ENCODE measurements at places on chromosomes 2 and 18.

DNA sequence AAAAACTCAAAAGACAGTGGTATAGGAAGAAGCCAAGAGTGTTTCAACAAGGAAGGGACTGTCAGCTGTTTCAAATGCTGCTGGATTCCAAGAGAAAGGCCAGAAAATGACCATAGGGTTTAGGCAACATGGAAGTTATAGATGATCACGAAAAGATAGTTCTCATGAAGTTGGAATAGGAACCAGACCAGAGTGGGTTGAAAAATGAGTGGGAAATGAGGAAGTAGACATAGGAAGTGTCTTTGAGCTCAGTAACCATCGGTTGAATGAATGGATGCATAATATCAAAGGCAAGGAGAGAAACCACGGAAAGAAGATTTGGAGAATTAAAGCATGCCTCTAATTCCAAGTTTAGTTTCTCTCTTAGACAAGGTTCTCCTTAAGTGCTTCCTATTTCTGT, 1.3 kb downstream of the NCAPH start:
- DNase-seq: no peak

DNA sequence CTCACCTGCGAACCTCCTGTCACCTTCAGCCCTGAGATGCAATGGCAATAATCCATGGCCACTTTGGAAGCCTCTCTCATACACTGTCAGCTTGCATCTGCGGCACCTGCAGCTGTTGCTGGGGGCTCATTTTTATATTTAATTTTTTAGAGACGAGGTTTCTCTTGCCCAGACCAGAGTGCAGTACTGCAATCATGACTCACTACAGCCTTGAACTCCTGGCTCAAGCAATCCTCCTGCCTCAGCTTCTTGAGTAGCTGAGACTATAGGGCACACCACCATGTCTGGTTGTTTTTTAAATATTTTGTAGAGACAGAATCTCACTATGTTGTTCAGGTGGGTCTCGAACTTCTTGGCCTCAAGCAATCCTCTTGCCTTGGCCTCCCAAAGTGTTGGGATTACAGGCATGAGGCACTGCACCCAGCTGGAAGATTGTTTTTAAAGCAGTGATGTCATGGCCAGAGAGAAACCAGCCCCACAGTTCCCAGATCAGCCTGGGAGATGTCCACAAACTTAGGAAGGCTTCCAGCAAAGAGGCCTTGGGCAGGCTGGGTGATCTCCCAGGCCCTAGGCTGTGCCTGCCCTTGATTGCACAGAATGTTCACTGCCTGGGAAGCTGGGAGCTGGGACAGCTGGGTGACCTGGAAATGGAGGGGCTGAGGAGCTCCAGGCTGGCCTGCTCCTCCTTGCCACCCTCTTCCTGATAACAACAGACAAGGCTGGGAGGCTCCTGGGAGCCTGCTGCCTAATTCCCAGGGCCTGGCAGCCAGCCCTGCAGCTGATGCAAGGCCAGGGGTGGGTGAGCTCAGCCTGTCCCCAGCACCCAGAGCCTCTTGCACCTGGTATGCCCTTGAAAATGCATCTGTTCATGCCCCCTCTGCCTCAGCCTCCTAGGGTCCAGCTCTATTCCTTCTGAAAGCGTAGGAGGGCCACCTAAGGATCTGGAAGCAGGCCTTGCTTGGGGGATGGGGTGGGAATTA, 27.1 kb downstream of the SH2D6 start:
- no peak for DNase-seq

DNA sequence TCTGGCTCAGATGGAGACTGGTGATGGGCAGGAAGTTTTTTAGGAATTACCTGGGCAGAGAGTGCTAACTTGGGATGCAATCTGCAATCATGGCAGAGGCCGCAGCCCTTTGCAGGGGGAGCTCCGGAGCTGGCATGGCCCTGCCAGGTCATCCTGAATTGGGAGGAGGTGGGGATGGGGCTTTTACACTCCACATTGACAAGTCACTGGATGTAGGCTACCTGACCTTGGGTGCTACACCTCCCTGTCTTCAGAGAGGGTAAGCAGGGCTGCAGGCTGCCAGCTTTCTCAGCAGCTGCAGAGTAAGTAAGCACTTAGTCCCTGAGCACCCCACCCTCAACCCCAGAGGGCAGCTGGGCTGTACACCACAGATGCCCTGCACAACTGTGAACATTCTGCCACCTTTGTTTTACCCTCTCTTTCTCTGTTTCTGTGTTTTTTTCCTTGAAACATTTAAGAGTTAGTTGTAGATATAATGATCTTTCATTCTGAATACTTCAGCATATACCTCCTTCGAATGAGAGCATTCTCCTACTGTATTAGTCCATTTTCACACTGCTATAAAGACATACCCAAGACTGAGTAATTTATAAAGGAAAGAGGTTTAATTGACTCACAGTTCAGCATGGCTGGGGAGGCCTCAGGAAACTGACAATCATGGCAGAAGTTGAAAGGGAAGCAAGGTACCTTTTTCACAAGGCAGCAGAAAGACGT, 6.8 kb upstream of the HS1BP3 start:
- DNase-seq: no peak

DNA sequence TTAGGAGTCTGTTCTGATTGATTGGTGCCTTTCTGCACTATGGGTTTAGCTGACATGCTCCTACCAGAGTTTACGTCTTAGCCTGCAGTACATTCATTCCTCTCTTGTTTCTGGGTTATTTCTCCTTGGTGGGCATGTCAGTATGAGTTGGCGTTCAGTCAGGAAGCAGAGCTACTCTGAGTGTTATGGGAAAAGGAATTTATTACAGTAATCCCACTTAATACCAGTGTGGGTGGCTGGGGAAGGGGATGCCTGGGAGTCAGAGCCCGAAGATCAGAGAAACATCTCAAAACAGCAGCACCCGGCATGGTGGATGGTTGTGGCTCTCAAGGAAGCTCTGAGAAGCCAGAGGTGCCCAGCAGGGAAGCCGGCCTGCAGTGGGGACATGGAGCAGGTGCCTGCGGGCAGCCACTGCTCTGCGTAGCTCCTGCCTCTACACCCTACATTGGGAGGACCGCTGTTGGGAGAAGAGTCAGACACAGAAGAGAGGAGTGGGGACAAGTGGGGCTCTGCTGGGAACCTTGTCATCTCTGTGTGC, 48.9 kb downstream of the RAB31 start:
- no peak for DNase-seq

DNA sequence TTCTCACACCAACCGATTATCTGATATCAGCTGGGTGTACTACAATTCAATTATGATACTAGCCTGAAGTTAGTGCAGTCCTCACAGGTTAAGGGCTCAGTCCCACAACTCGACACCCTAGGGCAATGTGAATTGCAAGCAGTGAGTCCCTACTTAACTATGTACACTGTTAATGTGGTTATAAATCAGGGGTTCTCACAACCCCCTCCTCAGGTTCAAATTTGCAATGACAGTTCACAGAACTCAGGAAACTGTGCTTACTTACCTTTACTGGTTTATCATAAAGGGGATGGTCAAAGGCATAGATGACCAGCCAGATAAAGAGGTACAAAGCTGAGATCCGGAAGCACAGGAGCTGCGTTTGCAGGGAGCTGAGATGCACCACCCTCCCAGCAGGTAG, 1379.1 kb upstream of the CDH2 start:
- DNase-seq: no peak

DNA sequence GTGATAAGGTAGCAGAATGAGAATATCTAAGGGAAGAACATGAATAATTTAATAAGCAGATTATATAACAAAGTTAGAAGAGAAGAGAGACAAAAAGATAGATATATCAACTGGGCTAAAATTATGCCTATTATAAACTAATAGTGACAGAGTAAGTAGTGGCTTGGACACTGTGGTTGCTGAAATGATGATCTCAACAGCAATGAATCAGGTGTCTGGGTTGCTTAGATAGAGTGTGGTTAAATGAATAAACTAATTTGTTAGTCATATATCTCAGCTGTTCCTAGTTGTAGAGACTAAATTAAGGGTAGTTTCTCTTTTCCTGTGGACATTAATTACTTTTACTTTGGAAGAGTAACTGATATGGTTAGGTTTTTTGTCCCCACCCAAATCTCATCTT, 1485.4 kb upstream of the CELF4 start:
- no peak for DNase-seq

DNA sequence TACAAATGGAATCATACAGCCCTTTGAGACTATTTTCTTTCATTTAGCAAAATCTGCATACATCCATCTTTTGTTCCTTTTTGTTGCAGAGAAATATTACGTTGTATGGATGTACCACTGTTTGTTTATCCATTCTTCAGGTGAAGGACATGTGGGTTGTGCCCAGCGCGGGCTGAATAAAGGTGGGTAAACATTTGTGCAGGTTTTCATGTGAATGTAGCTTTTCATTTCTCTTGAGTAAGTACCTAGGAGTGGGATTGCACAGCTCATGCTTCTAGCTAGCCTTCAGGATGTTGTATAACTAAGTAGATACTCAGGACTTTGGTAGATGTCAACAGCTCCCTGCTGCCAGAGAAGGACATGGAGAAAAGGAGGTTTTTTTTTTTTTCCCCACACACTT, 50.6 kb upstream of the SPRED2 start:
- DNase-seq: no peak

DNA sequence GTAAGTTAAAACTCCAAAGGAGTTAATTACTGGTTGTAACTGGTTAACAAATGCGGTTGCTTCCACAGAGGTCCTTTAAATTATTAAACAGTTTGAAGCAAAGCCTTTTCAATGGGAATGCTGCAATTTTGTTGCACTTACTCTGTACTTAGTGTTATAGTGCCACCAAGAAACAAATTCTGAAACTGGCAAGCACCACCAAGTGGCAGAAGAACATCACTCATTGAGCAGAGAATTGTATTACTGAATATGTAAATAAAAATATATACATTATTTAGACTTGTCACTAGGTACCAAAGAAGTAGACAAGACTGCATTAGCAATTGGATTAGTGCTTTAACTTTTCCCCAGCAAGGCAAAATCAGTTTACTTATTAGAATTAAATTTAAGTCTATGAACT, 2.6 kb upstream of the TMEFF2 start:
- DNase-seq: no peak
